ENCODE measurements at places on chromosomes 7 and 10.

GRCh38 chr10:87913156-87913921 is 49.9 kb downstream of the PTEN start:
- DNase-seq: no peak

GRCh38 chr10:129550076-129550475 is 83.0 kb downstream of the MGMT start:
- no peak for DNase-seq

DNA sequence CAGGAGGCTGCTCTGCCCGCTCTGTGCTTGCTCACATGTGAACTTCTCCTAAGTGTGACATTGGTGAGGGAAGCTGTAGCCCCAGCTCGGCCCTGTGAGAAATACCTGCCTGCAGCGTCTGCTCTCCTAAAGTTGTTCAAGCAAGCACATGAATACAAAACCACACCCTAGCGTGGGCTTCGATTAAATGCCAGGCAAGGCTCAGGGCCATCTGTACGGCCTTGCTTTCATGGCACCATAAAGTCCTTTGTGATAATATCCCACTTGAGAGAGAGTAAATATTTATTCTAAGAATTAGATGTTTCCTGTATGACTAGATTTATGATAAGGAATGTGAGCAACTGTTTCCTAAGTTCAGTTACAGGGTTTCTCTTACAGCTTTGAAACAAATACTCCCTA is 262.8 kb upstream of the KLF14 start:
- DNase-seq: no peak

GRCh38 chr10:132777441-132777840 is 8.5 kb downstream of the NKX6-2 start:
- no peak for DNase-seq

DNA sequence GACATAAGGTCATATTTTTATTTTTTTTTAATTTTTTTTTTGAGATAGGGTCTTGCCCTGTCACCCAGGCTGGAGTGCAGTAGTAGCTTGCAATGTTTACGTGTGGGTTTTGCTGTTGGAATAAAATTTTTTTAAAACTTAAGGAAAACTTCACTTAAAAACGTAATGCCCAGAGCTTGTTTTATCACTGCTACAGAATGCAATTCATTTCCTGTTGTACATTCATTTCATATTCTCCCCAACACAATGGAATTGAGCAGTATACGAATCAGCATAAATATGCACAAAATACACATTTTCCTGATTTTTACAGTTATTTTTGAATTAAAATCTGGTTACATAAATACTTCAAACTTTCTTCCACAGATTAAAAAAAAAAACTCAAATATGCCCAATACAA is 40.3 kb downstream of the RSU1 start:
- no peak for DNase-seq

DNA sequence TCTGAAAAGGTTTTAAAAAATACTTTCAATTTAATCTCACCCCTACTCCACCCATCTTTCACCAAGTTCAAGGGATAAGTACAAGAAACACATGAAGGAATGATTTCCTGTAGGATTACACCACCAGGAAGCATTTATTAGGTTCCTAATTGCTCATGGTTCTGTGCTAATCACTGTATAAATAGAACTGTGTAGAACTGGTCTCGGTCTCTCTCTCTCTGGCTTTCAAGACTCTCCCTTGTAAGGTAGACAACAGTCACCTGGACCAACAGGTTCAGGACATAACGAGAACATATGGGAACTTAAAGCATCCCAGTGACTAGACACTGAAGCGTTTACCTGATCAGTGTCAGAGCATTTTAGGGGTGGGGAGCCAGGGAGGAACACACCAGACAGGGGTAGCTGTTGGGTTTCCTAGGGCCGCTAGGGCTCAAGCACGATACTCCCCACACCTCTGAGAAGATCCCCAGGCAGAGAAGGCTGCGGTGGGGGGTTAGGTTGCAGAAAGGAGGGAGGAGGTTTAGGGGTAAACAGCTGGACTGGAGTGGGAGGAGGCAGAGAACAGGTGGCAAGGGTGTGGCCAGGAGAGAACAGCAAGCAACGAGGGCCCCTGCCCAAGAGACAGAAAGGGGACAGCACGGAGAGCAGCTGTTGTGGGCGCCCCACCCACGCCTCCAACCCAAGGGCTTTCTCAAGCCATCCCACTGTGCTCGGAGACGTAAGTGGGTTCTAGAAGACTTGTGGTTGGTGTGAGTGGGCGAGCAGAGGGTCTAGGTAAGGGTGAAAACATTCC is 52.5 kb upstream of the USP6NL start:
- DNase-seq: no peak

- no peak for DNase-seq
Measured at GRCh38 chr7:82200601-82201000, 243.0 kb downstream of the CACNA2D1 start.

GRCh38 chr7:17732083-17732482 is 208.2 kb downstream of the SNX13 start:
- no peak for DNase-seq

GRCh38 chr10:48770561-48771089 is 86.0 kb downstream of the WDFY4 start:
- no peak for DNase-seq

GRCh38 chr10:93160829-93161228 is 87.1 kb downstream of the CYP26A1 start:
- no peak for DNase-seq

GRCh38 chr7:30989824-30990672 is 26.3 kb downstream of the GHRHR start:
- no peak for DNase-seq

- DNase-seq: no peak
Measured at GRCh38 chr7:5050676-5051075, 5.0 kb downstream of the RBAK start.

DNA sequence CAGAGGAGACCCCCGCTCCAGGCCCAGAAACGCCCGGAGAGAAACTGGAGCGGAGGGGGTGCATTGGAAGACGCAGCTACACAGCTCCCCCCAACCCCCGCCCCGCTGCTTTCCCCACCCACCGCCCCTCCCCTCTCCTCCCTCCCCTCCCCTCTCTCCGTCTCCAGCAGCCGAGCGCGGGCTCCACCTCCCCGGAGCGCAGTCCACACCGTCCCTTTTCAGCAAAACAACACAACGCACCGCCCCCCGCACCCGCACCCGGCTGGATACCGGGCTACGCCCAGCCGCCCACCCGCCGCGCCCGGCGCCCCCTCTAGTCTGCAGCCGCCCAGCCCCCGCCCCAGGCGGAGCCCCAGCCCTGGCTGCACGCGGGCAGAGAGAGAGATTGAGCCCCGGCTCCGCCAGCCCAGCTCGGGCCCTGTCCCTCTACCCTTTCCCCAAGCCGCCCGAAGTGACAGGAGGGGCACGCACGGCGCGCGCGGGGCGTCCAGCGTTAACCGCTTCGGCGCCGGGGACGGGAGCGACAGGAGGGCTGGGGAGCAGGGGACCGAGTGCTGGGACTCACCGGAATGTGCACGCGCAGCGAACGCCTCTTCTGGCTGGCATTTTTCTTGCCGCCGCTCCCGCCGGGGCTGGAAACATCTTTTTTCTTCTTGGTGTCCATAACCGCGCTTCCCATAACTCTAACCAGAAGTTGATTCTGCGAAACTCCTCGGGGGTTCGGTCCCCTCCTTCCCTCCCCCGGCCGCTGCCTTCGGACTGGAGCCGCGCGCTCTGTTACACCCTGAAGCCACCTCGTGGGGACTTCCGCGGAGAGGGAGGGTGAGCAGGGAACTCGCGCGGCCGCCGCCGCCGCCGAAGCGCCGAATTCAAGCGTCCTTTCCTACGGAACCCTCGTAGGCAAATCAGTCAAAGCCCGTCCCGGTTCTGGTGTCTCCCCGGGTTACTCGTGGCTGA is 695 bp downstream of the PRKAG2 start:
- DNase-seq: peak; percentile 49

- no peak for DNase-seq
Measured at GRCh38 chr10:59271160-59271559, 91.2 kb downstream of the FAM13C start.

DNA sequence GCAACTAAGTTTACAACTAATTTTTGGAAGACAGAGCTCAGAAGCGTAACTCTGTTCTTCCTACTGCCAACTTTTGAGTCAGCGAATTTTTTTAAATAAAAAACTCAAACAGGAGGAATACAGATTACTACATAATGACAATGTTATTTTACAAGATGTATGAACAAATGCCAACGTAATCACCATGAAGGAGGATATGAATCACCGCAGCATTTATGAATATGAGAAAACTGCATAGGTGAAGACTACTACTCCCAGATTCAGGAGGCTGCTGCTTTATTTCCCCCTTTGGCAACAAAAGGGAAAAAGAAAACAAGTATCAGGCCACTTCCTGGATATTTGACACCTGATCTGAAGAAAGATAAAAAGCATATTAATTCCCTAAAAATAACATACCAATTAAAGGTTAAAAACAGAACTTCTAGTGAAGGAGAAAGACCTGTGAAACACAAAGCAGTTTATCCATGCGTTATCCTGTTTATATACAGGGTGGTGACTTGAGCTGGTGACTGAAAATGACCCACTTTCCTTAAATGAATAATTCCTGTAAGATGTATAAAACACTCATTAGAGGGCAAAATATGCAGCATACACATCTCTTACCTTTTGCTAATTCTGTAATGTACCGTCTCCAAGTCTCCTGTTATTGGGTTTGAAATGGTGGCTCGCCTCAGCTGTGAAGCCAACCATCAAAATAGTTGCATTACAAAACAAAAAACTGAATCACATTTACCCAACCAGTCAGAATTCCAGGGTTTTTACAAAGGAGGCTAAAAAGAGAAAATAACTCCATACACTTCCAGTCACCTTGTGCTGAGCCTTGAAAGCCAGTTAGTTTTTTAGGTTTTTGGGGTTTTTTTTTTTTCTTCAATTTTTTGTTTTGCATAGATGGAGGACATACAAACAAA is 52.0 kb downstream of the P4HA1 start:
- no peak for DNase-seq

DNA sequence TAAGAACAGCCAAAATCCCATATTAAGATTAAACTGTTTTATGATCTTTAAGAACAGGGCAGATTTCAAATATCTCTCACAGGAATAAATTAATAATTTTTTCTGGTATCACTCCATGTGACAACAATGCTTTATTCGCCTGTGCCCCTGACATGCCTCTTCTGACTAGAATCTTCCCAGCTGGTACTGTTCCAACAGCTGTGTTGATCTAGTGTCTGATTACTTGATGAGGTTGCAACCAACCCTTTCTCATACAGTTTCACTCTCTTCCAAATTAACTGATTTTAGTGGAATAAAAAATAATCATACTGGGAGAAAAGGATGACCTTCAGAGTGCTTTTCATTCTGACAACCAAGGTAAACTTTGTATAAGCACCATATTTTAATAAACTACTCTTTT is 151.9 kb downstream of the CHRM2 start:
- DNase-seq: no peak

- no peak for DNase-seq
Measured at GRCh38 chr10:88017781-88018180, 154.4 kb downstream of the PTEN start.

DNA sequence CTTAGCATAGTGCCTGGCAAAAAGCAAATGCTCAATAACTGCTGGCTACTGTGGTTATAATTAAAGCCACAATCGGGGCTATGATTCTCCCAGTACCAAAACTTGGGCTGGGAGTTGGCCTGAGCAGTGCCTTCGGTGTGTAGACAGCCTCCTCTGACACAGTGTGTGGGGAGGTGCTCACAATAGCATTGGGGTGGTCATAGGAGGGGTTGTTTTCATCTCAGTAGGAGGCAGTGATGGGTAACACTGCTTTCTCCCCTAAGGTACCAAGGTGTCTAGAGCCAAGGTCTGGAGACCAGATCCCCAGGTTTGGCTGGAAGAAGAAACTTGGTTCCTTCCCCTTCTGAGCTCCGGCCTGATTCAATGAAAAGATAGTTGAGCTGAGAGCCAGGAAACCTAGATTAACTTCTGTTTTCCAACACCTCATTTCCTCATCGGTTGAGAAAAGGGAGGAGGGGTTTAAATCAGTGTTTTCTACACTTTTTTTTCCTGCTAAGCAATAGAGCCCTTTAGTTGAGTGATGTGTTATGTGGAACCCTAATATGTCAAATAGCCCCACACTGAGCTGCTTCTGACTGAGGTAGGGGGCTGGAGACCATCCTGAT is 68.2 kb downstream of the LRMDA start:
- no peak for DNase-seq

DNA sequence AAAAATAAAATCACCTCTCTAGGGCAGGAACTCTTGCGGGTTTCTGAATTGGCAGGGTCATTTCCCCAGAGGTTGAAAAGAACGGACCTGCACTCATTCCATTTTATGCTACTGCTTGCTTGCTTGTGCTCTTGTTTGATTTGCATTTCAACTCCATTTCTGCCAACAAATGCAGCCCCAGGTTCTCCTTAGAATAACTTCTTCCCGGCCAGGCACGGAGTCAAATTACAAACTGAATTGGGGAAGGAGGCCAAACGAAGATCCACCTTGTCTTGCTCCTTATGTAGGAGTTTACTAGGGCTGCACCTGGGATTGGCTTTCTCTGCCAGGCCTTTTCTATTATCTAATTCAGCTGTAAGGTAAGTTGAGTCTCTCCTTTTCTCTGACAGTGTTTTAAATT is 79.6 kb downstream of the HGF start:
- no peak for DNase-seq

GRCh38 chr7:146722986-146723385 is 606.4 kb downstream of the CNTNAP2 start:
- DNase-seq: no peak

GRCh38 chr7:117087639-117088396 is 134.5 kb downstream of the ST7 start:
- DNase-seq: no peak

DNA sequence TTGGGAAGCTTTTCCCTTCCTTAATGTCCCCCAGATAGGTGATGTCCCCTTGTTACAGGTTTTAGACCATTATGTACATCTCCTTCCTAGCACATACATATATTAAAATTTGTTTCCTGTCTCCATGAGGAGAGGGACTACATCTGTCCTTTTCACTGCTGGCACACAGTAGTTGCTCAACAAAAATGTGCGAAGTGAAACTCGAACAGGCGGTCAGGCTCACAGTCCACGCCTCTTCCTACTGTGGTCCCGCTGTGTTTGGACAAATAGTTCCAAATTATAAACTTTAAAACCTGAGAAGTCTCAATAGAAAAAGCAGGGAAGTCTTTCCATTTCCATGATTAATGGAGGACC is 1.2 kb upstream of the HHEX start:
- no peak for DNase-seq

- DNase-seq: no peak
Measured at GRCh38 chr10:84424731-84425167, 96.4 kb downstream of the CCSER2 start.

GRCh38 chr10:63030536-63030935 is 102.6 kb upstream of the NRBF2 start:
- no peak for DNase-seq

- DNase-seq: no peak
Measured at GRCh38 chr10:52677086-52677485, 95.5 kb downstream of the MBL2 start.

GRCh38 chr7:64685741-64686140 is 19.8 kb downstream of the ZNF107 start:
- DNase-seq: no peak

- no peak for DNase-seq
Measured at GRCh38 chr7:94697035-94697974, 41.4 kb upstream of the SGCE start.

Measured in activated T-cell treated with anti-CD3 and anti-CD28 coated beads for 24 hours (primary cell).